ENCODE measurements at places on chromosomes 11 and 22.

- no peak for DNase-seq
Measured at GRCh38 chr11:108221371-108221770, 1.1 kb downstream of the NPAT start.

GRCh38 chr11:110631551-110631950 is 80.7 kb downstream of the ARHGAP20 start:
- DNase-seq = no peak

DNA sequence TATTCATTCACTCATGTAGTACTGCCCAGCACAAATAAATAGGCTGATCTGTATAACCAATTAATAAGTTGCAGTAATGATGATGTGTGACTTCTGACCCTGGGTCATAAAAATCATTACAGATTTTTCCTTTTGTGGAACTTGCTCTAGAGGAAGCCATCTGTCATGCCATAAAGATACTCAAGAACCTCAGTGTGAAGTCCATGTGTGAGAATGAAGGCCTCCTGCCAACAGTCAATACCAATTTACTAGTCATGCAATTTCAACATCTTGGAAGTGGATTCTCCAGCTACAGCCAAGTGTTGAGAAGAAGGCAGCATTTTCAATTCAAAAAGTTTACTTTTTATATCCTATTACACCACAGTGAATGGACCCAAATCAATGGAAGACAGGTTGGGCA is 435.6 kb upstream of the LRRC4C start:
- DNase-seq = no peak

DNA sequence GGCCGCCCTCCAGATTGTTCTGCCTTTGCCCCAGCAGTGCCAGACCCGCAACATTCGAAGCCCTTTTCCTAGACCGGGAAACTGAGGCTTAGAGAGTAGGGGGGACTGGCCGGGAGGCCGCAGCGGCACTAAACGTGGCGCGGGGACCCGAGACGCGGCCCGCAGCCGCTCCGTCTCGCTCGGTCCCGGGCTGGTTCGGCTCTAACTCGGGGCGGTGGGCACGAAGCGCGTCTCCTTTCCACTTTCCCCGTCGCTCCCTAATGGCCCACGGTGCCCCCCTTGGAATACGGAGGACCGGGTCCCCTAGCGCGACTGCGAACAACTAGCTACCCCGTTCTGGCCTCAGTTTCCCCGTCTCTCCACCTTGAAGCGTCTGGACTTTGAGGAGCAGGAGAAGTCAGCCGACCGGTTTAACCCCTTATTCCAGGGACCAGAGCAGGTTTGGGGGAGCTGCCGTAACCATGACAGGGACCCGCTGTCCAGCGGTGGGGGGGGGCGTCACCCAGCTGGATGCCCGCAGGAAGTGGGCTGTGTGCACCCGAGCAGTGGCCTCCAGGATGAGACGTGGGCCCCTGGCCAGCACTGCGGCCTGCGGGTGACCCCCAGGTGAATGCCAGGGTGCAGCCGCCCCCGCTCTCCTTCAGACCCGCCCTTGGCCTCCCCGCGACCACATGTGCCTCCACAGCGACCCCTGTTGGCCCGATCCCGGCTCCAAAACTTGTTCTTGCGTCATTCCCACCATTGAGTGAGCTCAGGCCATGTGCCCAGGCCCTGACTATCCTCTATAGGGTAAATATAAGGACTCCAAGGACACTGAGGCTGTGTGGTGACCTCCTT is 1.1 kb downstream of the CDC42EP1 start:
- DNase-seq = peak; percentile 84

GRCh38 chr11:130737866-130738431 is 178.3 kb downstream of the SNX19 start:
- DNase-seq = no peak

Measured in stimulated activated CD4-positive, alpha-beta T cell treated with anti-CD3 and anti-CD28 coated beads, Interleukin-1b, Interleukin-23, amount 100 ng/mL, for 48 hours (primary cell).